ENCODE measurements at places on chromosomes 2 and 18. TPM values are rescaled to one million over a fixed set of nuclear protein-coding genes. Genes with fewer than 3 reads are reported as not detected.
A peak's percentile ranks its signal among the peaks of the same experiment; 100 is the strongest.

- H3K4me3 ChIP-seq: no peak overlapping the region
- no peaks in the 10 kb centered on the region for H3K4me1 ChIP-seq
- H3K36me3 ChIP-seq: no peaks in the 10 kb centered on the region
These were observed 139.9 kb upstream of the ZEB2 start for GRCh38 chr2:144659731-144660275.

DNA sequence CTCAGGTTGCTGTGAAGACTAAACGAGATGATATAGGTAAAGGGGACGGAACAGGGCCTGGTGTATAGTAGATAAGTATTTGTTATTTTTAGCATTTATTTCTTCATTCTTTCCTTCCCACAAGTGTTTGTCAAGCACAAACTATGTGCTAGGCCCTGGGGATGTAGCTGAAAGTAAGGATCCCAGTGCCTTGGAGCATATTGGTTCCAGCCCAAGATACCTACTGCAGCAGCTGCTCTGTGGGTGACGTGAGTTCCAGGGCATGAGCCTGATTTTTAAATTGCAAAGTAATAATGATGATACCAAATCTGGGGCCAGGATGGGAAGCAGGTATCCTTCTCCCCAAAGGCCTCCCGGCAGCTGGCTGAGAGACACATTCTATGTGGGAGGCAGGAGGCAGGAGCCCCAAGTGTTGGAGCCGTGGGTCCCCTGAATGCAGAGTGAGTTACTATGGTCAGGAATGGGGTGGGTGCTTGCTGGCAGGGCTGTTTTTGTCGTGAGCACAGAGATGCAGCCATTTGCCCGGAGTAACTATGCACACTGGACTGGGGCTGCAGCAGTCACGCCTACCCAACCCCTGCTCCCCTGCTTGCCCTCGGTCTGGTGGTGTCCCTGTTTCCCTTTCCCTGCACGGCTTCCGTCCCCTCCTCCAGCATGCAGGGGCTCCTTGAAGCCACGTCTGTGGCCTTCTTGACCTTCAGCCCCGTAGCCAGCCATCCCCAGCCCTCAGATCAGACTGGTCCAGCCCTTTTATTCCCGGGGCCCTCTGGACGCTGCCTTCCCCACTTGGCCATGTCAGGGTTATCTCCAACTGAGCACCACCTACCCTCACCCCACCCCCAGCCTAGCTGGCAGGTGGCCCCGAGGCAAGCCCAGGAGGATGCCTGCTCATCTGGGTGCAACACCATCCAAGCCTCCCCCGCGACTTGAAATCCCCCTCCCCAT, 52.4 kb downstream of the INHBB start:
- H3K4me1 ChIP-seq: no peaks in the 10 kb centered on the region
- no peak overlapping the region for H3K27ac ChIP-seq
- DNase-seq: peak; percentile 48
- H3K36me3 ChIP-seq: no peaks in the 10 kb centered on the region

DNA sequence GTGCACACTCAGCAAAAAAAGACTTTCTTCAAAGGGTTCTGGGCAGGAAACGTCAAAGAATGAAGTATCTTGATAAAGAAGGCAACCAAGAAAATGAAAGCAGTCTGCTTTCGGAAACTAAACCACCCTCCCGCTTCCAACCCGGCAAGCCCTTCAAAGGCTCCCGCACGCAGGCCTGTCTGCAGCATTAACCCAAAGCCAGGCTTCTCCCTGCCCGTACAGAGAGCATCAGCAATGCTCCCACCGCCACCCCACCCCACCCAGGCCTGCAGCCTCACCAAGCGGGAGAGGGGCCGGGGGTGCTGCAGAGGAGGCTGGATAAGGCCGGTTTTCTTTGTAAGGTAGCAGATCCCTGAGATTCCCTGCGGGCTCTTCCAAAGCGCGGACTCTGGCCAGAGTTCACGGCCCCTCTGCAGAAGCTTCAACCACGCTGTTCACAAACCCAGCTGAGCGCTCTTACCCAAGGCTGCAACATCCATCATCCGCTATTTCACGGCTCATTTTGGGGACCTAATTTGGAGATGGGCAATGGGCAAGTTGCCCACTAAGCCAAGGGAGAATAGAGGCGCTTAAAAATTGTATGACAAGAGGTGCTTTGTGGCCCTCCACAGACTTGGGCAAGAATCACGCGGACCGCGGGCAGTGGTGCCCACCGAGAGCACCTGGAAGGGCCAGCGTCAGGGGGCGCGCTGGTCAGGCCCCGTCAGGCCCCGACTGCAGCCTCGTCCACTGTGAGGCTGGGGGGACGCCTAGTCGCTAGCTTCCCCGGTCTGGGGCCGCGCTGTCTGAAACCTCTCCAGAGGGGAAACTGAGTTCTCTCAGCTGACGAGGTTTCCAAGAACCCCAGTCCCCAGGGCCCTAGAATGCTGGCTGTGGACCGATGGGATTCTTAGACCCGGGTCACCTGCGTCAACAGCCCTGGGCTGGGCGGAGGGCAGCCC, 225.4 kb upstream of the ID2 start:
- H3K36me3 ChIP-seq: no peaks in the 10 kb centered on the region
- no peak overlapping the region for H3K27ac ChIP-seq
- H3K4me1 ChIP-seq: no peaks in the 10 kb centered on the region
- H3K4me3 ChIP-seq: no peak overlapping the region
- no peak for DNase-seq

- no peak overlapping the region for H3K4me3 ChIP-seq
- DNase-seq: no peak
- H3K36me3 ChIP-seq: no peaks in the 10 kb centered on the region
- no peak overlapping the region for H3K27ac ChIP-seq
- no peaks in the 10 kb centered on the region for H3K27me3 ChIP-seq
These were observed 231.3 kb downstream of the HDAC4 start for GRCh38 chr2:239169311-239170048.

DNA sequence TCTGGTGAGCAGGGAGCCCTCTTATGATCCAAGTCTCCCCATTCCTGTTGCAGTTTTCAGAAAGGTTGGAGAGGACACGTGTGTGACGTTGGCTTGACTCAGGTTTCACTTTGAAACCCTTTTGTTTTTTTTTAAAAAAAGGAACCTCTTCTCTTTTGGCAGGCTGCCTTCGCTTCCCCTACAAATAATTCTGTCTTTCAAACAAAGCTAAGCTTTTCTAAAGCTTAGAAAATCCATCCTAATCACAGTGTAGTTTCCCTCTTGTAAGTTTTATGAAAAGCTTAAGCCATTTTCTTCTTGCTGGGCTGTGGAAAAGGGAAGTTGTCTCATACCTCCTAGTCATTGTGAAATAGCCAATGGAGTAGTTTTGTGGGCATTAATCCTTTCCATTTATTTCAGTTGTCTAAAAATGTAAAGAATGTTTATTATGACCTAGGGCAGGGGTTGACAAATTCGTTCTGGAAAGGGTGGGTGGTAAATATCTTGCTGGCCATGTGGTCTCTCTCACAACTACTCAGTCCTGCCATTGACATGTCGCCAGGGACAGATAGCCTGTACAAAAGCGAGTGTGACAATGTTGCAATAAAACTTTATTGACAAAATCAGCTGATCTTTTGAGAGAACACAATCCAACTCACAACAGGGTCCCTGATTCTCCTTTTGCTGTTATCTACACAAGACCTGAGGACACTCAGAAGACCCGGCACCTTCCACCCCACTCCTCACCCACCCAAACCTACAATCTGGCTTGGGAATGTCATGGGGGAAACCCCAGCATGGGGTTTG, 878.8 kb downstream of the RNF144A start:
- no peak overlapping the region for H3K27ac ChIP-seq
- DNase-seq: no peak
- H3K4me3 ChIP-seq: no peak overlapping the region
- no peaks in the 10 kb centered on the region for H3K4me1 ChIP-seq

GRCh38 chr18:59938676-59939075, 38.9 kb downstream of the PMAIP1 start:
- no peak overlapping the region for H3K27ac ChIP-seq
- no peak overlapping the region for H3K4me3 ChIP-seq
- DNase-seq: no peak

DNA sequence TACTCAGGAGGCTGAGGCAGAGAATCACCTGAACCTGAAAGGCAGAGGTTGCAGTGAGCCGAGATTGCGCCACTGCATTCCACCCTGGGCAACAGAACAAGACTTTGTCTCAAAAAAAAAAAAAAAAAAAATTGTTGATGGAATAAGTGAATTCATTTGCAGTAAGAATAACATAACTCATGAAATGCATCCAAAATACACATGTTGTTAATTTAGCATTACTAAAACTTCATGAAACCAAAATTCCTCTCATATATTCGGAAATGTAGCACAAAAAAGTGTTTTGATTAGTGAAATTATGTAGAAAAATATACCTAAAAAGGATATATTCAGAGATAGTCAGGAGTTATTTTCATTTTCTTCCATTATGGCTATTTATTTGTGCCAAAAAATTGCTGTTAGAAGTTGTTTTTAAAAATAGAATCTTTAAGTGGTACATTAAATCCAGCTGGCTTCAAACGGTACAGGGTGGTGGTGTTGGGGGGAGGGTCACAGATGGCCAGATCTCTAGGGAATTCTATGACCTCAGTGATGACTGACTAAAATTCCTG, 78.2 kb upstream of the UGP2 start:
- no peaks in the 10 kb centered on the region for H3K27me3 ChIP-seq
- peak overlapping the region; percentile 2 for H3K4me3 ChIP-seq
- H3K27ac ChIP-seq: peak overlapping the region; percentile 45
- peak; percentile 78 for DNase-seq

DNA sequence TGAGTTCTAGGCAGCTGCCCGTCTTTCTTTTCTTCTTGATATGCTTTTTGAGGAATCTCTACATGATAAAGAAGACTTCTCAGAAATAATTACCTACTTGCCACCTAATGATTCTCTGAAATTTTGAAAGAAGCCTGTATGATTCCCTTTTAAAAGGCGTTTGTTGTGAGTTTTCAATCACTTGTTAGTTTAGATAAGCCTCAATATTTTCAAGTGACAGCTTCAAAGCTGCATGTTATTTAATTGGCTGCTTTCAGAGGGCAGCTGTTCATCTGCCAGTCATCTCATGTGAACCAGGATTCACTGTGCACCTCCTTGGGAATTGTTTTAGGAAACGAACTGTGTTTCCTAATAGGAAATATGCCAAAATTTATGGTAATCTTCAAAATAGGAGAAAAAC, 938.1 kb downstream of the CPS1 start:
- H3K27me3 ChIP-seq: no peaks in the 10 kb centered on the region
- H3K27ac ChIP-seq: no peak overlapping the region
- H3K36me3 ChIP-seq: no peaks in the 10 kb centered on the region
- no peaks in the 10 kb centered on the region for H3K4me1 ChIP-seq
- H3K4me3 ChIP-seq: no peak overlapping the region

DNA sequence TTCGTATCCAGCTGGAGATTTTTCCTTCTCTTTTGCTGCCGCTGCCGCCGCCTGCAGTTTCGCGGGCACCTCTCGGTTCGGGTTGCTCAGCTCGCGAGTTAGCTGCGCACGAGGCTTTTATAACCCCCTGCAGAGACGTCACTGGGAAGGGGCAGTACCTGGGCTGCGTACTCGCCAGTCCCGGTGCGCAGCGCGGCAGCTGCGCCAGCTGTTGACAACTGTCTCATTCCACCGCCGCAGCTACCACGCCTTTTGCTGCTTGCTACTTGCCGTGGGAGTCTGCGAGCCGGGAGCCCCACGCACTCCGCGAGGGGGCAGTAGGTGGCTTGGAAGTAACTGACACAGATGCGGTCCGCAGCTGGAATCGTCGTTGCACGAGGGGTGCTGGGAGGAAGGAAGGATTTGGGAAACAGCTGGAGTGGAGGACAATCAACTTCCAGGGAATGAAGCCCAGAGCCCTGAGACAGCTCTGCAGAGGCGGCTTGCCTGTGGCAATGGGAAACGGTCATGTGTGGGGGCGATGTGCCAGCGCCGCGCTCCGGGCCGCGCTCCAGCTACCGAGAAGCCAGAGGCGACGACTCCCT, at the start of gene TACR1:
TSS of gene TACR1 (minus strand) at position 93 of the 584 bp plus-strand sequence. CDS start 586 bp downstream, outside the sequence.
- H3K27ac ChIP-seq: no peak within 1 kb of the TSS
- DNase-seq: no peak
- H3K4me3 ChIP-seq: peak within 1 kb of the TSS; percentile 69
- no peaks in the 10 kb centered on the region for H3K36me3 ChIP-seq
- no peaks in the 10 kb centered on the region for H3K27me3 ChIP-seq
- peaks cover 4% of the 10 kb centered on the region for H3K4me1 ChIP-seq

- no peak overlapping the region for H3K4me3 ChIP-seq
- H3K27ac ChIP-seq: no peak overlapping the region
- no peaks in the 10 kb centered on the region for H3K4me1 ChIP-seq
- H3K36me3 ChIP-seq: no peaks in the 10 kb centered on the region
These were observed 220.4 kb upstream of the TFPI start for GRCh38 chr2:187774551-187775071.

GRCh38 chr2:179622635-179623300, 238.6 kb downstream of the ZNF385B start:
- H3K4me1 ChIP-seq: no peaks in the 10 kb centered on the region
- no peaks in the 10 kb centered on the region for H3K27me3 ChIP-seq
- DNase-seq: no peak
- H3K36me3 ChIP-seq: no peaks in the 10 kb centered on the region
- H3K27ac ChIP-seq: no peak overlapping the region
- H3K4me3 ChIP-seq: no peak overlapping the region

DNA sequence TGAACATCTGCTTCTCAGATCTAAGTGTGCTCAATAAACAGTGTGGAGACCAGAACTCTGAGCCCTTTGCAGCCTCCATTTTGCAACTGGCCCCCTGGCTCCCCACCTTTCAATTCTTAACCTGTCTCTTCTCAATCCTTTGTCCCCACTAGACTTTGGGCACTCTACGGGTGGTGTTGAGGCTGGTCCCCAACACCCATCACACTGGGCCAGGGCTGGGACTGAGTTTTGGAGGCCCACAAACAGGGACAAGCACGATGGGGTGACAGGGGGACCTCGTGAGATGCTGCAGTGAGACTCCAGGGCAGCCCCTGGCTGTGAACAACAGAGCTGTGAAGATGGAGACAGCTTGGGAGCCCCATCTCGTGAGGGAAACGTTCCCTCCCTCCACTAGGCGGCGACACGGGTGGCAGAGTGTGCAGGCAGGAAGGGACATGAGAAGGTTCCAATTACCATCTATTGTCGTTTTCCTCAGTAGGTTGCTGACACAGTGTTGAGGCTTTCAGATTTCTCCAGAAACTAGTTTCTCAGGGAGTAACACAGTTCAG, 1.2 kb downstream of the ANKMY1 start:
- H3K36me3 ChIP-seq: peaks cover 14% of the 10 kb centered on the region
- H3K4me3 ChIP-seq: no peak overlapping the region
- H3K27ac ChIP-seq: no peak overlapping the region
- H3K27me3 ChIP-seq: no peaks in the 10 kb centered on the region
- peaks cover 25% of the 10 kb centered on the region for H3K4me1 ChIP-seq
- DNase-seq: no peak

Gene INPP1
- total RNA-seq: 13.3 TPM

Gene MYOM1
- 7.8 TPM for total RNA-seq

Gene TOGARAM2
- total RNA-seq: not detected

Gene SYT4
- total RNA-seq: not detected

Gene SERPINB3
- total RNA-seq: 0.21 TPM

Gene EPG5
- 9.8 TPM for total RNA-seq

Gene RSAD2
- total RNA-seq: 0.32 TPM

Gene AMER3
- total RNA-seq: not detected

Gene DSG4
- total RNA-seq: not detected

Gene SERPINB4
- not detected for total RNA-seq

Gene BIN1
- total RNA-seq: 71.6 TPM

Gene MROH2A
- total RNA-seq: not detected

Gene SP3
- 58.0 TPM for total RNA-seq

Gene ARHGAP15
- 1.4 TPM for total RNA-seq

Gene CDH19
- 0.21 TPM for total RNA-seq

Data from ascending aorta (tissue), 2 donors.